Stomach (tissue), 19 donors: ENCODE measurements at places on chromosomes 5 and 9. TPM values are rescaled to one million over a fixed set of nuclear protein-coding genes. Genes with fewer than 3 reads are reported as not detected.

FUT7 gene
- 0.37 TPM for total RNA-seq

DNA sequence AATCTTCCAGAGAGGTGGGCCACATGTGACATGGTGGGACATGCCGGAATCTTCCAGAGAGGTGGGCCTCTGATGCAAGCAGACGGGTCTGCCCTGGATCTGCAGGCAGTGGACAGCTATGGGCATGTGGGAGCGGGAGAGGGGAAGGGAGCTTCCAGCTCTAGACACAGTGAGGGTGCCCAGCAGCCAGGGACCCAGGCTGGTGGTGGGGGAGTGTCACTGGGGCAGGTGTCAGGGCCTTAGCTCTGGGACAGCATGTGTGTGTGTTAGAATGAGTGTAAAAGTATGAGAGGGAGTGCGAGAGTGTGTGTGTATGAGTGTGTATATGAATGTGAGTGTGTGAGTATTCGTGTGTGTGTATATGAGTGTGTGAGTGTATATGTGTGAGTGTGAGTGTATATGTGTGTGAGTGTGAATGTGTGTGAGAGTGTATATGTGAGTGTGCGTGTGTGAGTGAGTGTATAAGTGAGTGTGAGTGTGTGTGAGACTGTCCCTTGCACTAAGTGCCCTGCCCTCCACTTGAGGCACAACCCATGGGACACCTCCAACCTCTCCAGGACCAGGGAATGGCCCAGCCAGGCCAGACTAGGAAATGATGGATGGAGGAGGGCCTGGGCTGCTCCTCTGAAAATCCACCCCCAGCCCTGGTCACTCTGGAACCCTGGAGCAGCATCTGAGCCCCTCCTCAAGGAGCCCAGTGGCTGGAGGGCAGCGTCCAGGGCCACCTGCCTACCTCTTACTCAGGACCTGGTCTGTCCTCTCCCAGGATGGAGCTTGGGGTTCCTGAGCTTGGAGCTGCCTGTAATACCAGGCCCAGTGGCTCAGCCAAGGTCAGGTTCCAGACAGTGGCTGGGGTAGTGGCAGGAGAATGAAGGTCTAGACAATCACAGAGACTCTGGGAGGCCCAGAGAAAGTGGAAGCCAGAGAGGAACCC lies 122.2 kb downstream of the C9orf50 start:
- peak; percentile 38 for DNase-seq
- peak overlapping the region; percentile 50 for H3K4me3 ChIP-seq
- H3K27ac ChIP-seq = peak overlapping the region; percentile 98
- peaks cover 6% of the 10 kb centered on the region for H3K36me3 ChIP-seq
- H3K27me3 ChIP-seq = no peaks in the 10 kb centered on the region

- H3K27ac ChIP-seq = no peak overlapping the region
- H3K4me3 ChIP-seq = no peak overlapping the region
- DNase-seq = no peak
- H3K4me1 ChIP-seq = peaks cover 8% of the 10 kb centered on the region
- H3K27me3 ChIP-seq = no peaks in the 10 kb centered on the region
These were observed 30.2 kb upstream of the CCNG1 start for GRCh38 chr5:163407034-163407655.

DNA sequence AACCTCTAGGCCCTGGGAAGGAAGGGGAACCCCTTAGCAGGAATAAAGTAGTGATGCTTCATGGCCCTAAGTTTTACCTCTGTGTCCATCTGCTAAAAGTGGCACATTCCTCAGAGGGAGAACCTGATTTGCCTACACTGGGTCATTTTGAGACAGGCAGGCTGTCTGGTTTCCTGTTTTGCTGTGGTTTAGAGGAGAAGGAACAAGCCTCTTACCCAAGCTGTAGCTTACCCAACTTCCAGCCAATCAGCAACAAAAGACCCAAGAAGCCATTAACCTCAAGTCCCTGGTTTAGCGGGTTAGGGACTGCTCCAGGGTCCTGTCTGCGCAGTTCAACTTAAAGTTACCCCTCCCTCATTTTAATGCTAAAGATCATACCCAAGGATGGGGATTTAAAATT lies 411.0 kb downstream of the MAT2B start:
- no peak overlapping the region for H3K4me3 ChIP-seq
- DNase-seq = no peak
- no peaks in the 10 kb centered on the region for H3K27me3 ChIP-seq
- H3K4me1 ChIP-seq = no peaks in the 10 kb centered on the region
- no peak overlapping the region for H3K27ac ChIP-seq
- no peaks in the 10 kb centered on the region for H3K36me3 ChIP-seq

GRCh38 chr5:80777347-80778287 lies 122.8 kb upstream of the DHFR start:
- no peak overlapping the region for H3K27ac ChIP-seq
- no peaks in the 10 kb centered on the region for H3K4me1 ChIP-seq
- H3K27me3 ChIP-seq = no peaks in the 10 kb centered on the region
- no peak for DNase-seq
